T-helper 2 cell (primary cell): ENCODE measurements at places on chromosomes 11 and 22.

DNA sequence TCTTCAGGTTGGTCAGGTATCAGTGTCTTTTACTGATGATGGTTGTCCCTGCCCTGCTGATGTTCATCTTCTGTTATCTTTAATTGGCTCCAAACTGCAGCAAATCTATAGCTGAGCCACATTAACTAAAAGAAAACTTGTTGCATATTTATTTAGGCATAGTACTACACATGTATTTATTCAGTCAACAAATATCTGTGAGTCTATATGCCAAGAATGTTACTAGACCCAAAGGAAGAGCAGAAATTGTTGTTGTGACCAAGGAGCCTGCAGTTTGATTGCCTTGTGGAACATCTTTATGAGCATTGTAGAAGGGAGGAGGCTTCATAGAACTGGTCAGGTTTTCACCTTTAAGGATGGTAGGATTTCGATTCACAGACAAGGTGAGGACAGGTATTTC, 10.1 kb downstream of the BMAL1 start:
- no peak for DNase-seq

- DNase-seq = no peak
Observed at GRCh38 chr11:34601085-34601444, 19.8 kb upstream of the EHF start.

DNA sequence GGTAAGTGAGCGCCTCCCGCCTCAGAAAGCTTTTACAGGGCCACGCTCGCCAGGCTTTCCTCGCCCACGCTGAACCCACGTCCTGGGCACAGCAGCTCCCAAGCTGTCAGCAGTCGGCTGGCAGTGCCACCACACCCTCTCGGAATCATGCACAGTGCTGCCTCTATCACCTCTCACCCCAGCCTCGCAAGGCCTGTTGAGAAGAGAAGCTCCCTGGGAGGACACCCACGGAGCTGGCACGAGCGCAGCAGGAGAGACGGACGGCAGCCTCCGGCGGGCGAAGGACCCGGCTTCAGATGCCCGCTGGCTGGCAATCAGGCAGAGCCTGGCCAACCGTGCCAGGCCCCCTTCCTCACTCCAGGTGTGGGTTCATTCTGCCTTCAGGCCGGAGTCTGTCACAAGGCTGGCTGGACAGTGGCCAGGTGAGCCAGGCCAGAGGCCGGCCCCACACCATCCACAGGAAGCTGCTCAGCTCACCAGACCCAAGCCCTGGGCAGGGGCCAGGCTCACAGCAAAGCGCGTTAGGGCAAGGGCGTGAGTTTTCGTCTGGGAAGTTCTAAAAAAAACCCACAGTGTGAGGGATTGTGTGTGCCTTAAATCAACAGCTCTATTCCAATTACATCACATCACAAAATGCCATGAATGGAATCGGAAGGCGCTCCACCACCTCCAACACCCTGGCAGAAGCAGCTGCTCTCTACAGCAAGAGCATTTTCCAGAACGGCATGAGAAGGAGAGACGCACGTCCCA, 33.2 kb downstream of the TOLLIP start:
- no peak for DNase-seq

GRCh38 chr22:42371501-42371900, 60.7 kb downstream of the NFAM1 start:
- no peak for DNase-seq

GRCh38 chr11:118763041-118763440, 27.9 kb downstream of the DDX6 start:
- DNase-seq = no peak

DNA sequence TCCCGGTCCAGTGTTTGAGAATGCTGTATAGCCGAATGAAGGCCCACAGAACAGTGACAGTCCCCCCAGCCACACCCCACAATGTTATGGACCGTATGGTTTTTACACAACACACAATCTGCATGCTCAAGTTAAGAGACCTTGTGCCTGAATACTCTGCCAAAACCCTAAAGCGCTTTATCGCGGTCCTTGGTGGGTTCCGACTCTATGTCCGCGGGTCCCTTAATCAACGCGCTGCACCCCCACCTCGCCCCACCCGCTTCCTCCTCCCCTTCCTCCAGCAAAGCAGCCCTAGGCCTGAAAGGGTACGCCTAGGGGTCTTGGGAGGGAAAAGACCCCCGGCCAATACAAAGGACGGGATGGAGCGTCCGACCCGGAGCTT, 442 bp downstream of the COPB1 start:
- DNase-seq = peak; percentile 58
